Epithelial cell of proximal tubule (primary cell): ENCODE measurements at places on chromosomes 2 and 18. TPM values are rescaled to one million over a fixed set of nuclear protein-coding genes. Genes with fewer than 3 reads are reported as not detected.

DNA sequence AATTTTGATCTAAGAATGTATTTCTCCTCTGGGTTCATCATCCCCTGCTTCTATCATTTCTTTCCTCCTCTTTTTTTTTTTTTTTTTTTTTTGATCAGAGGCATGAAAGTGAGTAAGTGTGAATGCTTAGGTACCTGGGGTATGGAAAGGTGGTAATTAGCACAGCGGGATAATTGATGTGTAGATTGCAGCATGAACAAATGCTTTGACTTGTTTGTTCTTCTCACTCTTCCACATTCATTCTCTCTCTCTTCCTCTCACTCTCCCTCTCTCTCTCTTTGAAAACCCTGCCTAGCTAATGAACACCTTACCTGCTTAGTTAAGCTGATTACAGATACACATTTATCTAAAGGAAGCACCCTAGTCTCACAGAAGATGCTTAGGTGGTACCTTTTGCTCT lies 74.7 kb downstream of the ZEB2 start:
- no peak for DNase-seq

- no peak for DNase-seq
Observed at GRCh38 chr2:158473719-158474392, 17.1 kb downstream of the PKP4 start.

DNA sequence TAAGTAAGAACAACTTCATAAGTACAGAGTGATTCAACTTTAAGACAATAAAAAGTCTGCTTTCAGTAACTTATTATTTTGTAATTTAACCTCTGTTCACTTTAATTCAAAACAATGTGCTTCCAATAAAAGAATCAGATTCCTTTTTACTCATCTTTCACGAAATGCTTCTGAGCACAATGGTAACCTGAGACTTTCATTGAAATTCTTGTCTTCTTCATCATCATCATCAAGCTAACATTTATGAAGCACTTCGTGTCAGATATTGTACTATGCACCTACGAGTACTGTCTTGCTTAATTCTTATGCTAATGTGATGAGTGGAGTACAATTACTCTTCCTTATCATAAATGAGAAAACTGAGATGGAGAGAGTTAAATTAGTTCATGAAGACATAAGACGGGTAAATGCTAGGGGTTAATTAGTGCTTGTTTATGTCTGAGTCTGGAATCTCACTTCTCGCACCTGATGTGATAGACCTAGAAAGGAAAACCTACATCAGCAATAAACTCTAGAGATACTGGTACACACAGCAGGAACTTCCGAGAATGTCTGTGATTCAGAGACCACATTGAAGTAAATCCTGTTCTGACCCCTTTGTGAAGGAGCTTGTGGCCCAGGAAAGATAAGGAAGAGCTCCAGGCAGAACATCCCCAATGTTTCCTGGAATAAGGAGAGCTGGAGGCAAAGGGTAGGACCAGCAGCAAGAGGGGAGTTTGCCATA lies 227.6 kb upstream of the ETAA1 start:
- no peak for DNase-seq

DNA sequence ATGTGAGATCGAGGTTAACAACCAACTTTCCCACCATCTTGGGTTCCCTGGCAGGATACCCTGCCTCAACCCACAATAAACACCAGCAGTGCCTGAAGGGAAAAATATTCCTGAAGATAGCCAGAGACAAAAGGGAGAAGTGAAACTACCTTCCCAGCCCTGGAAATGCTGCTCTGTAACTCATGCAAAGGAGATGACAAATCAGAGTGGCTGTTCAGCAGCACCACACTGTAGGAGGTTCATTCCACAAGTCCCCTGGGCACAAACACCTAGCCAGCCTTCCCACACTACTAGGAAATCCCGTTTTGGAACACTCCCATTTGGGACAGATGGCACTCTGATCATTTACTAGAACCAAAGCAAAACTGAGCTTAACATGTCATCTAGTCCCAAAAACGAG lies 190.7 kb upstream of the RBBP8 start:
- DNase-seq: no peak

- no peak for DNase-seq
Observed at GRCh38 chr18:63454497-63454896, 22.3 kb upstream of the SERPINB5 start.

GRCh38 chr18:77134611-77135010 lies 2.0 kb upstream of the MBP start:
- DNase-seq: no peak

- no peak for DNase-seq
Observed at GRCh38 chr2:102313950-102314349, 2.6 kb downstream of the IL1RL1 start.

DNA sequence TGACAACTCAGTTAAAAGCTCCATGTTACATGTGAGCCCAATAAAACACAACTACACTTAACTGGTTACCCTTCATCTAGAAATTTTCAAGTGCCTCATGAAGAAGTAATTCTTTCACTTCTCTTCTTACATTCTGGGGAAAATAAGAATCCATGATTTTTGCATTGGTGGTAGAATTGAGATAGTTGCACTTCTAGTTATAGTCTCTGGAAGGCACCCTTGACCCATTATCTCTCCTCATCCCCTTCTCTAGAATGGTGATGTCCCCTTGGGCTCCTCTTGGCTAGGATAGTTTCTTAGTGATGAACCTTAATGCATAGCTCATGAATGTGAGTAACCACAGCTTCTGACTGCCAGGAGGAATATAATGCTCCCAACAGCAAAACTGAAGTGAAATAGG lies 3.6 kb downstream of the LGALSL start:
- DNase-seq: no peak

- DNase-seq: no peak
Observed at GRCh38 chr2:120850551-120850950, 114.9 kb downstream of the GLI2 start.

DNA sequence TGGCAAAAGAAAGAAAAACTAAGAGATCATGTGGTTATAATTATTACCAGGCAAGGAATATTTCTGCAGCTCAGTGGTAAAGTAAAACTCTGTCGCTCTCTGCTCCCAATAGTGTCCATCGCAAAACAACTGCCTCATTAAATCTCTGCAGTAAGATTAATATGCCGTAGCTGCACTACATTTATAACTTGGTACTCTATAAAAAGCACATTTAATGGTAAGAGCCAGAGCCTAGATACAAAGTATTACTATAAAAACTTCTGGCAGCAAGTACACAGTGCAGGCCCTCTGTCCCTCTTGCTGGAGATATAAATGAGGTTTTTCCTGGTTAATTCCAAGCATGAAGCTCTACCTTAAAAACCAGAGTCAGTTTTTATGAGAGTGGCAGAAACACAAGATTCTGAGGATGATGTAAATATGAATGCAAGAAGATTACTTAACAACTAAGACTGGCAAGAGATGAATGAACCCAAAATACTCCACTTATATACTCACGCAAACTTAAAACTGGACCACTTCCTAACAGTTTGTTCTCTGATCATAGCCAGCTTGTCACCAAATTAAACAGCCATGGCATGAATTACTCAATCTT lies 25.5 kb downstream of the ZNF521 start:
- no peak for DNase-seq

GRCh38 chr2:197777823-197778407 lies 7.2 kb downstream of the BOLL start:
- DNase-seq: no peak

DNA sequence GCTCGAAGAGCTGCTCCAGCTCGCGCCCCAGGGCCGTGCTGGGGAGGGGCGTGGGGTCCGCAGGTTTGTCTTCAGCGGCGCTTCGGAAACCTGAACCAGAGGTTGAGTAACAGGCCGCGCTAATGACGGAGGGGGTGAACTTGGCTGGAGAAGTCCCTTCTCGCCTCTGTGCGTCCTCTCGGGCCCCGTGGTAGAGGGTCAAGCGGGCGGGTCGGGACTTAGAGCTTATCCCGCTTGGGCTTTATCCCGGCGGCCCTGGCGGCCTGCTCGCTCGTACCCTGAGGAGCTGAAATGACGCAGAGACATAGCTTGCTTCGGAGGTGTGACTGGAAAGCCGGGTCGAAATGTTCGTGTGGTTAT lies 479 bp downstream of the RNMT start:
- no peak for DNase-seq

DNA sequence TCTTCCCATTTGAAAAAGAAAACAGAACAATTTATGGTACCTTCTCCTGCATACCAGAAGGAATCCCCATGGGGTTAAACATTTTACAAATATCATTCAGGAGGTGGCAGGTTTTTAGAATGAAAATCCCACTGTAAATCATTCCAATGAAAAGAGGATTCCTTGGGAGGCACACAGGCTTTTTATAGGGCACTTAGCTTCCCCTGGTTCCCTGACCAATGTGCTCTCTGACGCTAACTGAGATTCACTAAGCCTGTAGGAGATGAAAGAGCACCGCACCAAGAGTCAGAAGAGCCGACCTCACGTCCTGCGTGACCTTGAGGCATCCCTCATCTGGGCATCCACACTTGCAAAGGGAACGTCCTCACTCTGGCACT lies 82.5 kb downstream of the CMPK2 start:
- DNase-seq: no peak

- DNase-seq: no peak
Observed at GRCh38 chr2:54613794-54614257, 109.6 kb upstream of the EML6 start.

DNA sequence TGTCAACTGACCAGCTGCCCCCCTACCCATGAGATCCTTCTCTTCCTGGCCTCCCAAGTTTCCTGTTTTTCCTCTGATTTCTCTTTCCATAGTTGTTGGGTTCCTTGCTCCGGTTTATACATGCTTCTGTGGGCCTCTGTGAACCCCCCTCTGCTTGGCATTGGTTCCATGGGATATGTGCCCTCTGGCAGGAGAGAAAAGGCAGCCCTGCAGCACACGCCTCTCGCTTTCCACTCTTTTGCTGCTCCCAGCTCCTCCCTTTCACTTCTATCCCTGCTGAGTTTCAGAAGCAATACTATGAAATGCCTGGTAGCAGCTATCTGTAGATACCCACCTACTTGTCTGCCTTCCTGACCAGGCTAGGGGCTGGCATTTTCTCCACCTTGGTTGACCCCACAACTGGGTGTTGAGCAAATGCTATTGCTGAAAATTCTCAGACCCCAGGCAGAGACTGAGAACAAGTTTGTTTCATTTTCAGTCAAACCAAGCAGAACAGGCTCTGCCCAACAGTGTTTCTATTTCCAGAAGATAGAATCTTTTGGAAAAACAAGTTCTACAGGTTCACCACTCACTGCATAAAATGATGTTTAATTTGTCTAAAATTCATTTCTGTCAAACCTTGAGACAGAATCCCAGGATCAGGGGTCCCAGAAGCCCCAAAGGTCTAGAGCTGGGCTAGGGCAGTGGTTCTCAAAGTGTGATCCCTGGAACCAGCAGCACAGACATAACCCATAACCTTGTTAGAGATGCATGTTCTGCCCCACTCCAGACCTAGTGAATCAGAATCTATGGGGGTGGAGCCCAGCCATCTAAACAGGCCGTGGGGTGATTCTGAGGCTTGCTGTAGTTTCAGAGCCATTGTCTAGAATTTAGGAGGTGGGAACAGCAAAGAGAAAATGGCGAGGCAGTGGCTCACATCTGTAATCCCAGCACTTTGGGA lies 13.4 kb downstream of the CAPG start:
- no peak for DNase-seq

GRCh38 chr2:152376968-152377367 lies 42.0 kb downstream of the FMNL2 start:
- no peak for DNase-seq

Gene XRCC5
- 358 and 360 TPM in 2 replicates for total RNA-seq

Gene REG1B
- total RNA-seq: not detected in 2 replicates

Gene NDUFB3
- 85.2 and 138 TPM in 2 replicates for total RNA-seq

Gene MYL1
- not detected in 2 replicates for total RNA-seq

Gene CABYR
- 11.4 and 15.7 TPM in 2 replicates for total RNA-seq

Gene GAL3ST2
- total RNA-seq: 0.22 TPM in 1 of 2 replicates, not detected in the other

Gene ADAM23
- 0.92 and 1.7 TPM in 2 replicates for total RNA-seq
